ENCODE measurements at places on chromosomes 7 and 10.

- peaks cover 7% of the 10 kb centered on the region for H3K36me3 ChIP-seq
- DNase-seq: peak; percentile 4
- no peak overlapping the region for H3K4me3 ChIP-seq
Observed at GRCh38 chr7:7789551-7789988, 71.2 kb upstream of the RPA3 start.

GRCh38 chr10:6418167-6418566 lies 161.9 kb downstream of the PRKCQ start:
- no peak overlapping the region for H3K27ac ChIP-seq
- no peaks in the 10 kb centered on the region for H3K36me3 ChIP-seq
- no peaks in the 10 kb centered on the region for H3K27me3 ChIP-seq
- H3K4me3 ChIP-seq: no peak overlapping the region
- no peak for DNase-seq
- peaks cover 9% of the 10 kb centered on the region for H3K4me1 ChIP-seq

- H3K27ac ChIP-seq: peak overlapping the region; percentile 100
- peaks cover 36% of the 10 kb centered on the region for H3K36me3 ChIP-seq
- DNase-seq: peak; percentile 79
- peak overlapping the region; percentile 93 for H3K4me3 ChIP-seq
- H3K27me3 ChIP-seq: no peaks in the 10 kb centered on the region
Observed at GRCh38 chr10:73810735-73811465, 498 bp downstream of the NDST2 start.

GRCh38 chr7:101177644-101178043 lies 2.4 kb downstream of the NAT16 start:
- no peak overlapping the region for H3K27ac ChIP-seq
- no peak for DNase-seq
- H3K36me3 ChIP-seq: peaks cover 2% of the 10 kb centered on the region

GRCh38 chr7:142348100-142348499 lies 90.2 kb upstream of the PRSS58 start:
- no peak for DNase-seq
- peaks cover 12% of the 10 kb centered on the region for H3K27me3 ChIP-seq
- H3K27ac ChIP-seq: no peak overlapping the region
- H3K36me3 ChIP-seq: peaks cover 2% of the 10 kb centered on the region

- H3K4me3 ChIP-seq: no peak overlapping the region
- peaks cover 24% of the 10 kb centered on the region for H3K4me1 ChIP-seq
- peaks cover 4% of the 10 kb centered on the region for H3K36me3 ChIP-seq
- H3K27ac ChIP-seq: no peak overlapping the region
- H3K27me3 ChIP-seq: no peaks in the 10 kb centered on the region
- DNase-seq: no peak
Observed at GRCh38 chr10:46098386-46098785, 52.3 kb upstream of the MSMB start.

- H3K27me3 ChIP-seq: no peaks in the 10 kb centered on the region
- no peak for DNase-seq
- peaks cover 6% of the 10 kb centered on the region for H3K36me3 ChIP-seq
- H3K27ac ChIP-seq: no peak overlapping the region
- H3K4me3 ChIP-seq: no peak overlapping the region
Observed at GRCh38 chr10:70622981-70623844, 20.7 kb upstream of the PRF1 start.

- H3K4me1 ChIP-seq: no peaks in the 10 kb centered on the region
- H3K27ac ChIP-seq: no peak overlapping the region
- no peak overlapping the region for H3K4me3 ChIP-seq
- DNase-seq: no peak
- no peaks in the 10 kb centered on the region for H3K36me3 ChIP-seq
- peaks cover 6% of the 10 kb centered on the region for H3K27me3 ChIP-seq
Observed at GRCh38 chr7:126957443-126957842, 295.3 kb downstream of the GRM8 start.

DNA sequence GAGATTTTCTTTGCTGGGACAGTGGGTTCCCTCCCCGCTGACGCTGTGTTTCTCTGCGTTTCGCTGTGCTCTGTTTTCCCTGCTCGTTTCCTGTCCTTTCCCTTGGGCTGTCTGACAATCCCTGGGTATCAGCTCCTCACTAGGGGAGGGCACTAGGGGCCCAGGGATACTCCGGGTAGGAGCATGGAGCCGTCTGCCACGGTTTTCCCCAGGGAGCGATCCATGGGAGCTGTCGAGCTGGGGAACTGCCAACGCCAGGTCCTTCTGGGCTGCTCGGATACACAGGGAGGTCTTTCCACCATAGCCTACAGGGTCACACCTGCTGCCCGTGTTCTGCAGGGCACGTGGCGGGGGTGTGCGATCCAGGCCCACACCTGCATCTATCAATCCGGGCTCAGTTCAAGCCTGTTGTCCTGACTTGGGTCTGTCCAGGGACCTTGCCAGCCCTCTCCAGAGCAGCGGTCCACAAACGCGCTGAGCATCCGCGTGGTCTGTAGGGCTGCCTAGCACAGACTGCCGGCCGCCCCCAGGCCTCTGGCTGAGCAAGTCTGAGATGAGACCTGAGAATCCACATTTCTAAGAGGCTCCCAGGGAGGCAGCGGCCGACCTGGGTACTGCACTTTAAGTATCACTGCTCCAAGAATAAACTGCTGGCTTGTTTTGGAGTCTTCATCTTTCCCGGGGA lies 263.1 kb downstream of the ELFN1 start:
- no peak overlapping the region for H3K4me3 ChIP-seq
- peaks cover 8% of the 10 kb centered on the region for H3K36me3 ChIP-seq
- DNase-seq: no peak
- peaks cover 7% of the 10 kb centered on the region for H3K4me1 ChIP-seq

DNA sequence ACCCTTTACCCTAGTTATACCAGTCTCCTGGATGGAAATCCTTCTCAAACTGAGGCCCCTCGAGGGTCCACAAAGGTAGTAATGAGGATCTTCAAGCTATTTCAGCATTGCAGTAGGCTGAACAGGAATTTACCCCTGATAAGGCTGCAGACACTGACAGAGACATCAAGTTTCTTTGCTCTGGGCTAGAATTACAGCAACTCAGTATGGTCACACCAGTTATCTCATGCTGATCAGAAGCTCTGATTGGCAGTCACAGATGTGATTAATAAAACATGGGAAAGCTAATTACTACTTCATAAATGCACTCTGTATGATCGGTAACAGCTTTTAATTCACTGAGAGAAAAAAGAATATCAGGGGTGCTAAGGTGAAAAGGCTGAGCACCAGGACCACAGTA lies 30.6 kb downstream of the FAM204A start:
- H3K4me1 ChIP-seq: no peaks in the 10 kb centered on the region
- no peak for DNase-seq
- H3K27me3 ChIP-seq: no peaks in the 10 kb centered on the region
- no peaks in the 10 kb centered on the region for H3K36me3 ChIP-seq

GRCh38 chr7:31791881-31792280 lies 104.9 kb downstream of the PPP1R17 start:
- no peak overlapping the region for H3K4me3 ChIP-seq
- no peak for DNase-seq
- no peak overlapping the region for H3K27ac ChIP-seq
- no peaks in the 10 kb centered on the region for H3K4me1 ChIP-seq

GRCh38 chr10:79286318-79286951 lies 60.8 kb upstream of the PPIF start:
- peaks cover 45% of the 10 kb centered on the region for H3K4me1 ChIP-seq
- peak overlapping the region; percentile 86 for H3K4me3 ChIP-seq
- DNase-seq: peak; percentile 85
- H3K36me3 ChIP-seq: no peaks in the 10 kb centered on the region
- H3K27ac ChIP-seq: peak overlapping the region; percentile 89

GRCh38 chr7:153217032-153217431 lies 457.5 kb downstream of the ACTR3B start:
- H3K27me3 ChIP-seq: no peaks in the 10 kb centered on the region
- H3K4me3 ChIP-seq: no peak overlapping the region
- H3K27ac ChIP-seq: no peak overlapping the region
- peaks cover 9% of the 10 kb centered on the region for H3K36me3 ChIP-seq

DNA sequence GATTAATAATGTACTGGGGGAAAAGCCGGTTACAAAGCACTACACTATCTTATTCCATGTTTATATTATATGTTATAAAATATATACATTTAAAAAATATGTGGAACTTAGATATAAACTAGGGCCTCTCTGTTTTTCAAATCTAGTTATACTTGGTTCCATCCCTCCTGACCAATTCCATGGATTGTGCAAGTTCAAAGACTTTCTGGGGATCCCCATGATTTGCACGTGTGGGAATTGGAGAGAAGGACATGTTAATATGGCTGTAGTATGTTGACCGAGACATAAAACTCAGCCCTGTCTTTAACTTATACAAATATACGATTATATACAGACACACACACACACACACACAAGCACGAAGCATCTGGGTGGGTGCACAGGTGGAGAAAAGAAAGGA lies 18.8 kb upstream of the ECHDC3 start:
- no peaks in the 10 kb centered on the region for H3K36me3 ChIP-seq
- H3K4me1 ChIP-seq: peaks cover 11% of the 10 kb centered on the region

GRCh38 chr10:69766161-69766910 lies 35.4 kb upstream of the COL13A1 start:
- no peak overlapping the region for H3K27ac ChIP-seq
- no peaks in the 10 kb centered on the region for H3K36me3 ChIP-seq
- no peak overlapping the region for H3K4me3 ChIP-seq
- no peaks in the 10 kb centered on the region for H3K4me1 ChIP-seq
- peaks cover 17% of the 10 kb centered on the region for H3K27me3 ChIP-seq

GRCh38 chr10:96025566-96025965 lies 17.8 kb upstream of the CCNJ start:
- H3K27ac ChIP-seq: no peak overlapping the region
- DNase-seq: peak; percentile 9
- H3K4me3 ChIP-seq: no peak overlapping the region
- H3K36me3 ChIP-seq: no peaks in the 10 kb centered on the region
- no peaks in the 10 kb centered on the region for H3K4me1 ChIP-seq

- no peaks in the 10 kb centered on the region for H3K4me1 ChIP-seq
- no peak overlapping the region for H3K4me3 ChIP-seq
- H3K36me3 ChIP-seq: no peaks in the 10 kb centered on the region
- no peak for DNase-seq
Observed at GRCh38 chr10:118118716-118119115, 72.0 kb upstream of the RAB11FIP2 start.

GRCh38 chr10:3853547-3854303 lies 68.7 kb upstream of the KLF6 start:
- no peak for DNase-seq
- peaks cover 2% of the 10 kb centered on the region for H3K36me3 ChIP-seq
- H3K27me3 ChIP-seq: no peaks in the 10 kb centered on the region
- peak overlapping the region; percentile 2 for H3K27ac ChIP-seq
- H3K4me1 ChIP-seq: peaks cover 58% of the 10 kb centered on the region

GRCh38 chr10:36533316-36533715 lies 592.1 kb upstream of the ANKRD30A start:
- no peaks in the 10 kb centered on the region for H3K27me3 ChIP-seq
- H3K4me3 ChIP-seq: no peak overlapping the region
- H3K36me3 ChIP-seq: no peaks in the 10 kb centered on the region
- H3K4me1 ChIP-seq: no peaks in the 10 kb centered on the region

GRCh38 chr10:27457261-27457945 lies 46.7 kb upstream of the RAB18 start:
- H3K36me3 ChIP-seq: no peaks in the 10 kb centered on the region
- no peaks in the 10 kb centered on the region for H3K4me1 ChIP-seq
- no peak overlapping the region for H3K4me3 ChIP-seq
- H3K27me3 ChIP-seq: no peaks in the 10 kb centered on the region
- H3K27ac ChIP-seq: no peak overlapping the region

GRCh38 chr10:112926906-112927688 lies 22.9 kb upstream of the TCF7L2 start:
- H3K4me1 ChIP-seq: no peaks in the 10 kb centered on the region
- H3K27ac ChIP-seq: no peak overlapping the region
- no peak for DNase-seq
- H3K4me3 ChIP-seq: no peak overlapping the region
- peaks cover 3% of the 10 kb centered on the region for H3K36me3 ChIP-seq
- peaks cover 5% of the 10 kb centered on the region for H3K27me3 ChIP-seq

DNA sequence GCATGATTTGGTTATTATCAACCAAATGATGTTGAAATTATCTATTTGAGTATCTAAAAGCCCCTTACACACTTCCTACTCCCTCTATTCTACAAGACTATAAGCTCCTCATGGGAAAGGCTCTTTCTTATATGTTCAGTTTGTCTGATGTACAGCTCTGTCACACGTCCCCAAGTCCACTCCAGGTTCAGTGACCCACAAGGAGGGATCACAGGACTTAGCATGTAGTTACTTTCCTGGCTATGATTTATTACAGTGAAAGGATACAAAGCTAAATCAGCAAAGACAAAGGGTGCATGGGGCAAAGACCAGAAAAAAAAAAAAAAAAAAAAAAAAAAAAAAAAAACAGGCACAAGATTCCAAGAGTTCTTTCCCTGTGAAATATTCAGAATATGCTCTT lies 125.6 kb upstream of the TMEM106B start:
- no peaks in the 10 kb centered on the region for H3K4me1 ChIP-seq
- no peaks in the 10 kb centered on the region for H3K27me3 ChIP-seq
- no peak overlapping the region for H3K4me3 ChIP-seq
- no peak for DNase-seq

DNA sequence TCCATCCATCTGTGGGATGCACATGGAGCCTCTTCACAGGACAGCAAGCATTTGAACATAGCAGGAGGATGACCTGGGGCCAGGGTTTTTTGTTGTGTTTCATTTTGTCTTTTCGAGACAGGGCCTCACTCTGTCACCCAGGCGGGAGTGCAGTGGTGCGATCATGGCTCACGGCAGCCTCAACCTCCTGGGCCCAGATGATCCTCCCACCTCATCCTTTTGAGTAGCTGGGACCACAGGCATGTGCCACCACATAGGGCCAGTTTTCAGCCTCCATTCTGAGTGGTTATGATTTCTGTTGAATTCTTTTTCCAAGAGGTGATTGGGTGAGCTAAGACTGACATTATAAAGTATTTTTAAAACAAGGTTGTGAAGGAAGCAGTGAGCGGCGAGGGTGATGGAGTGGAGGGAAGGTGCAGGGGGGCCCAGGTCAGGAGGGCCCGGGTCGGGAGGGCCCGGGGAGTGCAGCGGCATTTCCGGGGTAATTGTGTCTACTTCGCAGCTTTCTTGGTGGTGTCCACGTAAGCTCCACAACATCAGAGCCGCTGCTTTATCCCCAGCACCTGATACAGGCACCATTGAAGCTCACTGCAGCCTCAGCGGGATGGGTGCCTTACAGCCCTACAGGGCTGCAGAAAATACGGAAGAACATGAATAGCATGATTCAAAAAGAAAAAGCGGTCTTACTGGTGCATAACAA lies 12.0 kb upstream of the LARP4B start:
- no peaks in the 10 kb centered on the region for H3K36me3 ChIP-seq
- H3K27me3 ChIP-seq: no peaks in the 10 kb centered on the region
- H3K4me1 ChIP-seq: peaks cover 35% of the 10 kb centered on the region

Measured in activated T-cell treated with anti-CD3 and anti-CD28 coated beads, Interleukin-2, amount 50 U/mL, for 72 hours (primary cell).